ENCODE measurements at places on chromosomes 3 and 15.

DNA sequence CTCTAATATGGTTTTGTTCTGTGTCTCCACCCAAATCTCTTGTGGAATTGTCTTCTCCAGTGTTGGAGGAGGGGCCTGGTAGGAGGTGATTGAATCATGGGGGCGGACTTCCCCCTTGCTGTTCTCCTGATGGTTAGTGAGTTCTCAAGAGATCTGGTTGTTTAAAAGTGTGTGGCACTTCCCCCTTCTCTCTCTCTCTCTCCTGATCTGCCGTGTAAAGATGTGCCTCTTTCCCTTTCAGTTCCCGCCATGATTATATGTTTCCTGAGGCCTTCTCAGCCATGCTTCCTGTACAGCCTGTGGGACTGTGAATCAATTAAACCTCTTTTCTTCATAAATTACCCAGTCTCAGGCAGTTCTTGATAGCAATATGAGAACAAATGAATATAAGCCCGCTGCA lies 33.1 kb downstream of the RETNLB start:
- DNase-seq, result no peak

DNA sequence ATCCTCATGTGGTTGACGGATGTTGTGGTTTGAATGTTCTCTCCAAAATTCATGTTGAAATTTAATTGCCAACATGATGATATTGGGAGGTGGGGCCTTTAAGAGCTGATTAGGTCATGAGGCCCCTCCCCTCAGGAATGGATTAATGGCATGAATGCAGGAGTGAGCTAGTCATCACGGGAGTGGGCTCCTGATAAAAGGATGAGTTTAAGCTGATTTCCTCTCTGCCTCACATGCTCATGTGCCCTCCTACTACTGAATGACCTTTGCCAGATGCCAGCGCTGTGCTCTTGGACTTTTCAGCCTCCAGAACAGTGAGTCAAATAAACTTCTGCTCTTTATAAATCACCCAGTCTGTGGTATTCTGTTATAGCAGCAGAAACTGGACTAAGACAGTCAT lies 111.2 kb downstream of the MYO5A start:
- DNase-seq, result peak; percentile 20

DNA sequence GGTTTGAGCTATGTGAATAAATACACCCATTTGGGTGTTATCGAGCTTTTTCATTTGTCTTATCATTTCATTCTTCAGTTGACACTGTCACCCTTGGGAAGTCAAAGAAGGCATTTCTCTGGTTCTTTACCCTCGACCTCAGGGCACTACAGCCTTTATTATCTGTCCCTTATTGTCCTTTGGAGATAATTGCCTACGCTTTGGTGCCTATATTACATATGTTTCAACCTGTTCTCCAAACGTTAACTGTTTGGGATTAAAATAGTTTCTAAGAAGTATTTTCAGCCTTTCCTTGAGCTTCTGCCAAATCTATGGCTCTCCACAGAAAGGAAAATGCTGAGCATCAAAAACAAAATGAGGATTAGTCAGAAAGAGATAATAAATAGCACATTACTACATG lies 395.4 kb upstream of the ADAMTS9 start:
- no peak for DNase-seq

GRCh38 chr15:38683382-38684242 lies 119.0 kb upstream of the RASGRP1 start:
- DNase-seq, result no peak

Data from HFF-Myc (cell line).